Cardiac septum (tissue), 1 donor: ENCODE measurements at places on chromosomes 2 and 18. TPM values are rescaled to one million over a fixed set of nuclear protein-coding genes. Genes with fewer than 3 reads are reported as not detected.

The CLEC4F gene
- 0.13 TPM for total RNA-seq

GRCh38 chr2:201546576-201546975, 95.0 kb downstream of the STRADB start:
- DNase-seq = no peak

GRCh38 chr18:50268022-50268747, 1.9 kb upstream of the CFAP53 start:
- peak; percentile 92 for DNase-seq

DNA sequence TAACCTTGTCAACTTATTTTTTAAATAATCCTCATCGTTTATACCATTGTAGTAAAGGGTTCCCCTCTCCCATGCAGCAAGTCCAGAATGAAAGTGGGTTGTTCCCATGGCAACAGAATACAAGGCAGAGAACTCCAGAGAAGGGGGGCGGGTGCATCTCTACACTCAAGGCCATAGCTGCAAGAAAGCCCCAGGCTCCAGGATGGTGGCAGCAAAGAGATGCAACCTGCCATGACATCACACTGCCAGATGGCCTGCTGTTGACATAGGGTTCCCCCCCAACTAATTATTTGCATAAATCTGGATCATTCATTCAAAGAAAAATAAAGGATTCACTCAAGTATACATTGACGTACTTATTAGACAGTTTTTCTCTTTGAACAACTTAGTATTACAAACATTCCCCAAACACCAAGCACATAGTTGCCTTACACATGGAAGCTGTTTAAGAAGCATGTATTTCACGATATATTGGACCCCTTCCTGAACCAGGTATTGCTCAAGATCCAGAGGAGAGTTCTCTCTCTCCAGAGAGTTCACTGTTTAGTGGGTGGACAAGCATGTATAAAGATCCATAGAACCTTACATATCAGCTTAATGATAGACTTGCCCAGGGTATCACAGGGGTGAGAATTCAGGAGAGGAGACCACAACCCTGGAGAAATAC, 87.4 kb upstream of the KLF7 start:
- DNase-seq = no peak

- no peak for DNase-seq
Measured at GRCh38 chr2:85865539-85866164, 23.1 kb downstream of the ST3GAL5 start.

DNA sequence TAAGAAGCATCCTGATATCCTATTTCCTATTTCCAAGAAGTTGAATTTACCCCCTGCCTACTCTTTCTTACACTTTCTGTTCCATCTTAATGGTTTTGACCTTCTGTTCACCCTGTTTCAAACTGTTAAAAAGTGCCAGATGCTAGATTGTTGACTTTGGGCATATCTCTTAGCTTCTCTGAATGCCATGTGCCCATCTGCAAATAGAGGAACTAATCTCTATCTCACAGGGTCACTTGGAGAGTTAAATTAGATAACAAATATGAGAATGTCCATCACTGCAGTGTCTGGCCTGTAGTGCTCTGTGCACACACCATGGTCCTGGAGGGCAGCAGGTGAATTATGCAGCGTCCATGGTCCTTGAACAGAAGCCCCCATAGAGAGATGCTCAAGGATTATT, 83.8 kb downstream of the LRATD1 start:
- DNase-seq = no peak

GRCh38 chr18:6412933-6413472, 1.7 kb downstream of the L3MBTL4 start:
- no peak for DNase-seq

The CCDC141 gene
- total RNA-seq = 162 TPM

DNA sequence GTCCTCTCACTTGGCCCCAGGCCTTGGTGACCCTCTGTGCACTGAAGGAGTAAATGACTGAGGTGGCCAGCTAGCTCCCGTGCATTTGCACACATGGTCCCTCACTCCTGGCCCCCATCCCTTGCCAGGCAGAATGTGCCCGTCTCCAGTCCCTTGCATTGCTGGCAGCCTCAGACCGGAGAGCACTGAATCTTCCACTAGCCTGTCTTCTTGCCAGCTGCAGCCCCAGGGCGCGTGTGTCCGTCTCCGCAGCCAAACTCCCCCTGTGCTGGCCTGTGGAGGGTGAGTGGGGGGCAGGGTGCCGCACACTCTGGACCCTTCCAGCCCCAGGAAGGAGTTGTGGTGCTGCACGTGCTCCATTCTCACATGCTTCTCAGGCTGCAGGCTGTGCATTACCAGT, 35.9 kb downstream of the INPP4A start:
- DNase-seq = no peak

GRCh38 chr2:234392041-234392615, 104.8 kb downstream of the ARL4C start:
- DNase-seq = no peak

GRCh38 chr2:133146893-133147292, 421.4 kb downstream of the NCKAP5 start:
- DNase-seq = no peak

GRCh38 chr2:2455151-2455550, 124.1 kb upstream of the MYT1L start:
- DNase-seq = no peak

The PLEKHH2 gene
- 5.2 TPM for total RNA-seq

- DNase-seq = no peak
Measured at GRCh38 chr2:67221266-67221665, 175.9 kb upstream of the ETAA1 start.

The MALL gene
- 19.6 TPM for total RNA-seq

The POTEI gene
- total RNA-seq = not detected

The TUBB8B gene
- total RNA-seq = not detected

The ARHGAP28 gene
- 2.1 TPM for total RNA-seq

The ICA1L gene
- total RNA-seq = 5.7 TPM

The CCBE1 gene
- 0.05 TPM for total RNA-seq

DNA sequence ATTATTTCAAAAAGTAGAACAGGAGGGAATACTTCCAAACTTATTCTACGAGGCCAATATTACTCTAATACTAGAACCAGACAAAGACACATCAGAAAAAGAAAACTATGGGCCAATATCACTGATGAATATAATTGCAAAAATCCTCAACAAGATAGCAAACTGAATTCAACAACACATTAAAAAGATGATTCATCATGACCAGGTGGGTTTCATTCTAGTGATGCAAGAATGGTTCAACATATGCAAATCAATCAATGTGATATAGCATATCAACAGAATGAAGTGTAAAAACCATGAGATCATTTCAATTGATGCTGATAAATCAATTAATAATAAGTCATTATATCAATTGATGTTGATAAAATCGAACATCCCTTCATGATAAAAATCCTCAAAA, 22.4 kb upstream of the EML6 start:
- DNase-seq = no peak

The FOXD4L1 gene
- total RNA-seq = not detected

The DUSP19 gene
- 8.6 TPM for total RNA-seq

DNA sequence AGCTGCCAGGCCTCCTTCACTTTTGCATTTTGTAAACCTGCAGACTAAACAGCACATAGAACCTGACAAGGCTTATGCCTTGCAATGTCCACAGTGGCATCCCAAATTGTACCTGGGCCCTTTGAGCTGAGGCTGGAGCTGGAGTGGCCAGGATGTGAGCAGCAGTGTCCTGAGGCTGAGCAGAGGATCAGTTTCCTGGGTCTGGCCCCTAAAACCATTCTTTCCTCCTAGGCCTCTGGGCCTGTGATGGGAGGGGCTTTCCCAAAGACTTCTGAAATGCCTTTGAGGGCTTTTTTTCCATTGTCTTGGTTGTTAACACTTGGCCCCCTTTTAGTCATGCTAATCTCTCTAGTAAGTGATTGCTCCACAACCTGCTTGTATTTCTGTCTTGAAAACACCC, 32.8 kb downstream of the FSIP2 start:
- DNase-seq = no peak

DNA sequence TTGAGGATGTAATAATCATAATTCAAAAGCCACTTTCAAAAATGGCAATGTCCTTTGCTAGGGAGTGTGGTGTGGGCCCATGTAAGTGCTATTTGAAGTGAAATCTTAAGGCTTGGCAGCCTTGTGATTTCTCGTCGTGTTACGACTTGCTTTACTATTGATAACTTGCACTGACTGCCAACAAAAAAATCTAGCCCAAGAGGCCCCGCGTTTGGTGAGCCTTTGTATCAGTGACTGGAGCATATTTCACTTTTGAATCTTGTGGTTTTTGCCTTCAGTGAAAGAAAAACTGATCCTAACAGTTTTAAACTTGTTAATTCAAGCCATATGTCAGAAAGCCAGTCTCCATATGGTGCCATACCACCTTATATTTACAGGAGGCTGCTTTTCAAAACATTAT, 248.0 kb downstream of the TMEM182 start:
- no peak for DNase-seq

The ARHGAP15 gene
- total RNA-seq = 6.8 TPM

The B4GALT6 gene
- total RNA-seq = 5.3 TPM

DNA sequence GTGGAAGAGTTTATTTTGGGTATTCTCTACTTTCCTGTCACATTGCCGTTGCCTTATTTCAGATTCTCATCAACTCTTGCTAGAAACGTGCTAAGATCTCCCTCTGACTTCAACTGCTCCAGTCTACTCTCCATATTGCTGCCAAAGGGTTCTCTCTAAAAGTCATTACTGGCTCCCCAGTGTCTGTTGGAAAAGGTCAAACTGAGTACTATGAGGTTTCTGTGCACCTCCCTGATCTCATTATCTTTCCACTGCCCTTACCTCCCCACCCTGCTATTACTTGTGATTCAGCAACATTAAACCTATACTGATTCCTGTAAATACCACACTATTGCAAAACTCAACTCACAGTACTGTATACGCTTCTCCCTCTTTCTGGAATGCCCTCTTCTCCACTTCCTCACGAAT, 1.9 kb upstream of the KRCC1 start:
- DNase-seq = no peak

DNA sequence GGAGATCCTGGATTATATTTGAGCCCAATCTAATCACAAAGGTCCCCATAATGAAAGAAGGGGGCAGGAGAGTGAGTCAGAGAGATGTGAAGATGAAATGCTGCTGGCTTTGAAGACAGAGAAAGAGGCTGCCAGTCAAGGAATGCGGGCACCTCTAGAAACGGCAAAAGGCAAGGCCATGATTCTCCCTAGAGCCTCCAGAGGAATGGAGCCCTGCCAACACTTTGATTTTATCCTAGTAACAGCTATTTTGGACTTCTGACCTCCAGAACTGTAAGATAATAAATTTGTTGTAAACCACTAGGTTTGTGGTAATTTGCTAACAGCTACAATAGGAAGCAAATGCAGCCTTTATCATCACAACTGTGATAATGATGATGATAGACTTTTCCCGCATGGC, 32.9 kb downstream of the LBH start:
- DNase-seq = peak; percentile 49
